ENCODE measurements at places on chromosomes 1 and 21.

- no peak for DNase-seq
Measured at GRCh38 chr1:234729561-234730474, 119.8 kb upstream of the IRF2BP2 start.

DNA sequence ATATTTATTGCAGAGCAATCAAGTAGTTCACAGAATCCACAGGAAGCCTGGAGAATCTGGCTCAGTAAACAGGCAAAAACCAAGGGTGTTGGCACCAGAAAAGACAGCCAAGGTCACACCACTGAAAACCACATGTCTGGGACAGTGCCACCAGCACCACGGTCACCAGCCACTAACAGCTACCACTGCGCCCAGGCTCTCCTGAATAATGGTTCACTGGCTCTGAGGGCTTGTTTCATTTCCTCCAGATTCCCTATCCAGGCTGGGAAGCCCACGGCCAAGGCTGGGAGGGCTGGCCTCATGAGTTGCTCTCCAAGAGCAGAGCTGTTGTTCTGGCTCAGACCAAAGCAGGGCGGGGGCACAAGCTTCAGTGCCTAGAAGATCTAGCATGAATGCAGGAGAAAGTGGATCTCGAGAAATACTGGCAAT is 54.5 kb upstream of the PTGFRN start:
- no peak for DNase-seq

- DNase-seq, result no peak
Measured at GRCh38 chr1:61604261-61604660, 120.7 kb downstream of the TM2D1 start.

DNA sequence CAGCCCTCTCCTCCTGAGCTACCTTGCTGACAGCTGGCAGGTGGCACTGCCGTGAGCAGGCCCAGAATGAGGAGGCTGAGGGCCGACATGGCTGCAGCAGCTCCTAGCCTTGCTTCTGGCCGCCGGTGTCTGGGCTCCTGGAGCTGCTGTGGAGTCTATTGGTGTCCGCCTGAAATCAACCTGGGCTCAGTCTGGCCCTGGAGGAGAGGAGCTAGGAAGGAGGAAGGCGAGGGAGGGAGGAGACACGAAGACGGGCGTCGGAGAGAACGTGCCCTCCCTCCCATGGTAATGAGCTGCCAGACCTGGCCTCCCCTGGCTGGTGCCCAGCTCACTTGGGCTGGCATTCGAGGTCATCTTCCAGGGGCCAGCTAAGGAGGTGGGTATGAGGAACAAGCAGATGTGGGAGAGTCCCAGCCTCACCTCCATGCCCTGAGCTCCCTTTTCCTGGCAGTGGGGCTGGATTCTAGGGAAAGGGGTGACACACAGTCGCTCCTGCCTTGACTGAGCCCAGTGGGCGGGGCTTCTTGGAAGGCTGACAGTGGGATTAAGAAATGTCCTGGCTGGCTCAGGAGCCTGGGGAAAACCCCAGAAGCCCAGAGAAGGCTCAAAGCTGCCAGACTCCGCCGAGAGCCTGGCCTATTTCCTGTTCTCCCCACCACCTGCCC is at the start of gene PDZK1IP1:
PDZK1IP1 (minus strand) TSS at position 193 of the 665 bp plus-strand sequence; CDS start at position 89, 104 bp downstream.
- no peak for DNase-seq

DNA sequence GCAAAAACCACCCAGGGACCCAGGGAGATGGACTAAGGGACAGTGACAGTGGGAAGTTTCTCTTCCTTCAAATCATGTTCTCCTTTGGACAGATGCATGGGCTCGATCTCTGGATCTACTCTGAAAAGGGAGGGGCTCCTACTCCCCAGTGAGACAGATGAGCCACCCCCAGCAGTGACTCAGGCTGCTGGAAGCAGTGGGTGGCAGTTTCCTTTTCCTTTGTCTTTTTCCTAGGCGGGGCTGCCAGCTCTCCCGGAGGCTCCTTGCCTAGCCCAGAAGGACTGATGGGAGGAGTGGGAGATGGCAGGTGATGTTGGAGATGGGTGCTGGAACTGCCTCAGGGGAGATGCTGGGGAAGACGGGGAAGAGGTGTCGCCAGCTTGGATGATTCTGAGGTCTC is 41.0 kb upstream of the IGSF21 start:
- no peak for DNase-seq

Data from stimulated activated CD4-positive, alpha-beta T cell treated with anti-CD3 and anti-CD28 coated beads, Interleukin-1b, Interleukin-23, amount 100 ng/mL, for 1 hour (primary cell).